ENCODE measurements at places on chromosomes 4 and X.

DNA sequence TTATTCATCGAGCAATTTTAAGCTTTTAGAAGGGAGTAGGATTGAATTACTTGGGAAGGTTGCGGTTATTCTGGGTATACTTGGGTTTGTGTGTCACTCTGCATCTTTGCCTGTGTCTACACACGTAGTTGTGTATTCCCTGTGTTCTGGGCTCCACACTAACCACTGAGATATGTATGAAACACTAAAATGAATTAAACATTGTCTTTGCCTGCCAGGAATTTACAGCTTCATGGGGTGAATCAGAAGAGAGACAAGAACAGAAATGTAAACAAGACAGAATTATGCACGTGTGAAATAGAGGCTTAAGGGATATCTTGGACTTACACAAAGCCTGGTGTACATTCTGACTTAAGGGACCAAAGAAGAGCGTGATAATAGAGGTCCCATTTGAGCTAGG lies 228.5 kb downstream of the AFF2 start:
- no peak for DNase-seq

- DNase-seq: no peak
These were observed 374.5 kb downstream of the GRID2 start for GRCh38 chr4:92678292-92678691.

DNA sequence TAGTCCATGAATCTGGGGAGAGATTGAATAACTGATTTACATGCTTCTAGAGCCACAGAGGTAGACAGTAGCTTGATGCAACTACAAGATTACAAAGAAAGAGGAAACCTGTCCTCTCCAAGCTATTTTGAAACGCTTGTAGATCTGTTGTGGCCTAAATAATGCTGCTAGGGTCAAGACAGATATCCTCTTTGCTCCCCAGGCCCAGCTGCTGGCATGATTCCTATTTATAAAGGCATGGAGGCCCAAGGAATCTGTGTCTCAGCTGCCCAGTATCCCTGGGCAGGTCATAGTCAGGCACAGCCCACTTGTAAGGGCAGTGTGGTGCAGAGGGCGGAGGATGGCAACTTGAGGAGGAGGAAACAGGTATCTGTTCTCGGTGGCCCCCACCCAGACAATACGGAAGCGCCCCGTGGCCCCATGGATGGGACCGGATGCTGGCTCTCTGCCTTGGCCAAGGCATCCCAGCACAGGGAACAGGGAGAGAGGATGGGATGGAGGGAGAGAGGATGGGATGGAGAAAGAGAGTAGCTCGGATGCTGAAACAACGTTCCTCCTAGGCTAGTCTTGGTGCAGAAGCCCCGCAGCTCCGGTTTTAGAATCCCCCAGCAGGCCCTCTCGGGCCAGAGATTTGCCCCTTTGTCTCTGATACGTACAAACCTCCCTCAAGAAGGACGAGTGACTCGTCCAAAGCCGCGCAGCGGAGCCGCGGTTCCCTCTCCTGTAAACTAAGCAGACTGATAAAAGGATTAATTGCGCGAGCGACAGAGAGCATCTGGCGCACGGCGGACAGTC lies 767 bp upstream of the SMIM20 start:
- peak; percentile 49 for DNase-seq

DNA sequence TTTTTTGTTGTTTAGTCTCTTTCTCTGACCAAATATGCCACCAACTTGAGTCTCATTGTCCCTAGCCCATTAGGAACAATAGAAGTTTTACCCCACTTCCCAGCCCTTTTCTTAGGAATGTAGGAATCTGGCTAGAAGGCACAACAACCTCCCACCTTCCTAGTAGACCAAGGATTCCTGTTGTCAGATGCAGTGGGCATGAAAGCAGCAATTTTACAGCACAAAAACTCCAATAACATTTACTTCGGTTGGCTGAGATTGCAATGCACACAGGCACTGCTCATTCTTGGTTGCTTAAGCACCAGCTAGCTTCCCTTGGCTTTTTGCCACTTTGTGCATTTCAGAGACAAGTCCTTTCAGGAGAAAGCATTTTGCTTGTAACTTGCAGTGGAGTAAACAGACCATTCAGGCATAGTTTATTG lies 312.8 kb downstream of the TENM3 start:
- DNase-seq: no peak

DNA sequence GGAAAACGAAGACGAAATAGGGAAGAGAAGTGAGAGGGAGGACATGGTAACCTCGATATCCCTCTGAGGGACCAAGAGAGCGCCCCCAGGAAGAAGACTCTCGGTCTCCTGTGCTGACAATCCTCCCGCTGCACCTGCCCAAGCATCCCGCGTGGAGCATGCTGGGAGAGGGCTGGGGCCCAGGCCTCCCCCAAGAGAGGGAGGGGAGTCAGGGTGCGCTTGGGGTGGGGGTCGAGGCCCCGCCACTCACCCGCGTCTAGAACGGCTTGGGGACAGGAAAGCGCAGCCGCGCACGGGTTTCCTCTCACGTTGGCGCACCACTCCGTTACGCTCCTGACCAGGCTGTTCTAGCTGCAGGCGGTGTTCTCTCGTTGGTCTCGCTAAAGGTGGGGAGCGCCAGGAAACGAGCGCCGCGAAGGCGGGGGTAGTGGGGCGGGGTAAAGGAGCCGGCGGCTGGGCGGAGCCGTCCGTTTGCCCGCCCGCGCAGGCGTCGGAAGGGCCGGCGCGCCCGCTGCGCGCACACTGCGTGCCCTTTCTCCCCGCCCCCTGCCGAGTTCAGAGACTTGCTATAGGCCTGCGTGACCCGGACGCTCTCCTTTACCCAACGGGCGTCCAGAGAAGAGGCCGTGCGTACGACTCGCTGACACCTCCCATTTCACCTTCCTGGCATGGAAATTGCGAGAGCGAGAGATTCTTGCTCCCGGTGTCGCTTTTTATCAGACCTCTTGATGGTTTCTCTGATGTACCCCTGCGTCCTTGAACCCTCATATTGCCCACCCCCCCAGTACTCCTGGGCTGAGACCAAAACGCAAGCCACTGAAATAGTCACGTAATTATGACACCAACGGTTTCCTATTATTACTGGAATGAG lies at the start of gene C1GALT1C1:
Gene C1GALT1C1, minus strand, starts transcription at position 388 of the 871 bp plus-strand sequence. CDS start 2,888 bp downstream, outside the sequence.
- peak; percentile 94 for DNase-seq

DNA sequence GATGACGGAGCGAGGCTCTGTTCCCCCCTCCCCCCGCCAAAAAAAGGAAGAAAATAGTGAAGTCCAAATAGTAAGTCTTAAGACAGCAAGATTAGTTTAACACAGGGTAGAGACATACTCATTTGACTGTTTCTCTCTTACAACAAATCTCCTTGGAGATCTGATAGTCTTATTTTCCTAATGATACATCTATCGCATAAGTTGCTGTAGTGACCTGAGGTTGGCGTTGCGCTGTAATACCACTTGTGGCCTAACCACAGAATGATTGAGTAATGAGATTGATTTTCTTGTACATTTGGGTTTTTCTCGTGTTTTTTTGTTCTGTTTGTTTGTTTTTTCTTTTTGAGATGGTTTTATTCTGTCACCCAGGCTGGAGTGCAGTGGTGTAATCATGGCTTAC lies 27.2 kb downstream of the OCIAD1 start:
- no peak for DNase-seq
